Aorta (tissue), 5 donors: ENCODE measurements at places on chromosomes 1 and 21. TPM values are rescaled to one million over a fixed set of nuclear protein-coding genes. Genes with fewer than 3 reads are reported as not detected.

DNA sequence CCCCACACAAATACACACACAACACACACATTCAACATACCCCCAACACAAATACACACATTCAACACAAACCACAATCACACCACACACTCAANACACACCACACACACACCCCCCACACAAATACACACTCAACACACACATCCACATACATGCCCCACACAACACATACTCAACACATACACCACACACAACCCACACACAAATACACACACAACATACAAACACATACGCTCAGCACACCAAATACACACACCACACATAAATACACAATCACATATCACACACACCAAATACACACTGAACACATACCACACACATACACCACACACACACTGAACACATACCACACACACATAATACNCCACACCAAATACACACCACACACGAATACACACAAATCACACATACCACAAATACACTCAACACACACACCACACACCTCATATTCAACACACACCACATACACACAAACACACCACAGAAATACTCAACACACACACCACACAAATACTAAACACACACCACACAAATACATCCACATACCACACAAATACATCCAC lies 48.9 kb downstream of the PRDM15 start:
- no peaks in the 10 kb centered on the region for H3K27me3 ChIP-seq
- H3K4me3 ChIP-seq: no peak overlapping the region
- H3K4me1 ChIP-seq: no peaks in the 10 kb centered on the region
- no peaks in the 10 kb centered on the region for H3K36me3 ChIP-seq
- H3K27ac ChIP-seq: no peak overlapping the region
- no peak for DNase-seq

DNA sequence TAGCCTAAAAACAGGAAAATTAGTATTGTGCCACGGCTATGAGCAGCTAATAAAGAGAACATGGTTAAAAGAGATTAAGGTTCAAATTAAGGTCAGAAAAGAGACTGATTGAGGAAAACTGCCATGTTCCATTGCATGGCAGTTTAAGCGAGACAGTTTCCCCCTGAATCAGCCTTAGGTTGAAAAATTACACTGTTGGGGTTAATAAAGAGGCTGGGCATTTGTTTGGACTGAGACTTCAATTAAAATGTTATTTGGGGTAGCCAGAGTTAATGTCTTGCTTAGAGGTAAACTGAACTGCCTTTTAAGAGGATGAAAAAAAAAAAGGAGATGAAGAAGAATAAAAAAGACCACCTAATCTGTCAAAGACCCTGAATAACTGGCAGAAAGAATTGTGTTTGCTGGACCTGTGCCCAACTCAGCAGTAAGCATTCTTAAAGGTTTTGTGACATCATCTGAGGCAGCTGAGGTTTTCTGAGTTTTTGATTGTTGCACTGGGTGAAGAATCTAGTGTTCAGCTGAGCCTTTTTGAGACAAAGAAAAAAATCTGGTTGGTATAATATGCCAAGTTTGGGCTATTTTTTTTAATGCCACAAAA lies 17.7 kb upstream of the PROX1 start:
- H3K27ac ChIP-seq: no peak overlapping the region
- no peak overlapping the region for H3K4me3 ChIP-seq
- no peak for DNase-seq
- no peaks in the 10 kb centered on the region for H3K27me3 ChIP-seq

DNA sequence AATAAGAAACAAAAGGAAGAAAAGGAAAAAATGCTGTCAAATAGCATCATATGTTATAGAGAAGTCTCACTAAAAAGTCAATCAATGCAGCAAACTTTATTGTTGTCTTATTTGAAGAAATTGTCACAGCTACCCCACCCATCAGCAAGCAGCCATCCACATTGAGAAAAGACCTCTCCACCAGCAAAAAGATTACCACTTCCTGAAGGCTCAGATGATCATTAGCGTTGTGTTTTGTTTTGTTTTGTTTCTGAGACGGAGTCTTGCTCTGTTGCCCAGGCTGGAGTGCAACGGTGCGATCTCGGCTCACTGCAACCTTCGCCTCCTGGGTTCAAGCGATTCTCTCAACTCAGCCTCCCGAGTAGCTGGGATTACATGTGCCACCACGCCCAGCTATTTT lies 29.0 kb downstream of the ATP2B4 start:
- peaks cover 2% of the 10 kb centered on the region for H3K4me1 ChIP-seq
- DNase-seq: no peak
- no peaks in the 10 kb centered on the region for H3K27me3 ChIP-seq
- H3K4me3 ChIP-seq: no peak overlapping the region

DNA sequence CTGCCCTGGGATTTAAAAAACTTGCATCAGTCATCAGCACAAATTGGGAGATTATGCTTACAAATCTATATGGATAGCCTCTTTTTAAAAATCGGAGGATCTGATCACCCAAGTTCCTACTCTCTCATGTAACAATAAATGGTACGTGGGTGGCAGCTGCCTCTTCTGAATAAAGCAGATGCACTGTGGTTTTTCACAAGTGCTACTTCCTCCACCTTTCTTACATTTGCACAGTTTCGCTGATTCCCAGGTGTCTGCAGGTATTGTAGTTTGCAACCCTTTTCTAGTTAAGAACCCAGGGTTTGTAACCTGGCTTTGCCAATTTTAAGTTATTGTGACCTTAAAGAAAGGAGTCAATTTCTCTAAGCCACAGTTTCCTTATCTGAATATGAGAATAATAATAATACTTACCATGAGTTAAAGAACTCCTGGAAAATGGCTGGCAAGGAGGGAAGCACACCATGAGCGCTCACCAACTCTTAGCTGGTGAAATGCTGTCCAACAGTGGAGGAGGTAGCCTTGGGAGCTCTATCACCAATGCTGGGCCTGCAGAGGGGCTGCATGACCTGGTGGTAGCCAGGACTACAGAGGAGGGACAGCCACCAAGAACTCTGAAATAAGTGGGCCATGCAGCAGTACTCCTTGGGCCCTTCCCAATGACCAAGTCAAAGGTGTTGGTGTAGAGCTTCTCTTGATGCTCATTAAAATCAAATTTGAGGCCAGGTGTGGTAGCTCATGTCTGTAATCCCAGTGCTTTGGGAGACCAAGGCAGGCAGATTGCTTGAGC lies 30.2 kb upstream of the KCNA2 start:
- no peak overlapping the region for H3K27ac ChIP-seq
- DNase-seq: no peak
- no peaks in the 10 kb centered on the region for H3K36me3 ChIP-seq
- no peaks in the 10 kb centered on the region for H3K4me1 ChIP-seq
- no peaks in the 10 kb centered on the region for H3K27me3 ChIP-seq

DNA sequence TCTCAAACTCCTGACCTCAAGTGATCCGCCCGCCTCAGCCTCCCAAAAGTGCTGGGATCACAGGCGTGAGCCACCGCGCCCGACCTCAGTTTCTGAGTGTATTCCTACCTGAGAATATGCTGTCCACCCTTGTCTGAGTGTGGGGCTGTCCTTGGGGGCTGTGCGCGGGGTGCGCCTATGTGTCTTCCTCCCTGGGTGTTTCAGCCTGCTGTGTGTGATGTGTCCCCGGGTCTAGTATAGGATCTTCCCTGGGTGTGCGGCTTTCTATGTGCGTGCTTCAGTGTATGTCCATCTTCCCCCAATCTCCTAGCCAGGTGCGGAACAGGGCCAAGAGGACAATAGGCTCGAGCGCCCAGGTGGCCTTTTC lies 8.3 kb upstream of the ID3 start:
- H3K27ac ChIP-seq: no peak overlapping the region
- H3K4me1 ChIP-seq: no peaks in the 10 kb centered on the region
- H3K4me3 ChIP-seq: peak overlapping the region; percentile 68
- no peak for DNase-seq
- no peaks in the 10 kb centered on the region for H3K27me3 ChIP-seq
- no peaks in the 10 kb centered on the region for H3K36me3 ChIP-seq

GRCh38 chr1:32353431-32353830 lies 8.9 kb downstream of the FAM229A start:
- DNase-seq: no peak

DNA sequence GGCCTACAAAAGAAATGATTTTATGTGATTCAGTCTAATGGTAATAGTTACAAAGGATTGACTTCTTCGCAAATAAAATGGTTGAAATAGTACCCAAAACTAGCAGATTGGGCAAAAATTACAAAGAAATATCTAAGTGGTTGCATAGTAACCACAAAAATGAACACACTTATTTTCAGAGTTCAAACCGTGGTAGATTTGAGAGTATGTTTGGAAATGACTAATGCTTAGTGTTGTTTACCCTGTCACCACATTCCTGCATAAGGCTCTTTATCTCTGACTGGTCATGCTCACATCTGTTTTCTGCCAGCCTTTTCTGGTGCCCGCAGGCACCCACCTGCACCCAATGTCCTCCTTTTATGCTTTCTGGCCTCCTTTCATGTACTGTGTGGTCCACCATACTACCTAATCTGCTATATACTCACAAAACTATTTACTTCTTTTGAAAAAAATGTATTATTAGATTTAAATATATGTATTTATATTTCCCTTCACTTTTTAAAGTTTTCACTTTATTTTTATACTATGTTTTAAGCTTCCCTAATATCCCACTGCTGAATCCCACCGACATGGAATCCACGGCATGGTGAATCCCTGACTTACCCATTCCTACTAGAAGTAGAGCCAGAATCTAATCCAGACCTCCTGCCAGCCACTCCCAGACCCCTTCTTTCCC lies 30.3 kb downstream of the PTPRC start:
- H3K36me3 ChIP-seq: no peaks in the 10 kb centered on the region
- no peaks in the 10 kb centered on the region for H3K4me1 ChIP-seq
- no peak overlapping the region for H3K27ac ChIP-seq
- H3K4me3 ChIP-seq: no peak overlapping the region
- no peaks in the 10 kb centered on the region for H3K27me3 ChIP-seq
- no peak for DNase-seq

DNA sequence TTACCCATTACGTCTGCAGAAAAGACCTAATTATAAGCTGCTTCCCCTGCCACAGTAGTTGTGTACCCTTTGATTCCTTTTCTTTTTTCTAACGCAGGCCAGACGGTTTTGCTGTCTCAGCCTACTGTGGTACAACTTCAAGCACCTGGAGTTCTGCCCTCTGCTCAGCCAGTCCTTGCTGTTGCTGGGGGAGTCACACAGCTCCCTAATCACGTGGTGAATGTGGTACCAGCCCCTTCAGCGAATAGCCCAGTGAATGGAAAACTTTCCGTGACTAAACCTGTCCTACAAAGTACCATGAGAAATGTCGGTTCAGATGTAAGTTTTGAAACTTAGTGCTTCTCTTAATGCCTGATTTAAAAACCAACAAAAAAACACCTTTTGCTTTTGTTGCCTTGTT lies 35.8 kb downstream of the ATF6 start:
- no peaks in the 10 kb centered on the region for H3K4me1 ChIP-seq
- no peak overlapping the region for H3K27ac ChIP-seq
- no peak overlapping the region for H3K4me3 ChIP-seq

DNA sequence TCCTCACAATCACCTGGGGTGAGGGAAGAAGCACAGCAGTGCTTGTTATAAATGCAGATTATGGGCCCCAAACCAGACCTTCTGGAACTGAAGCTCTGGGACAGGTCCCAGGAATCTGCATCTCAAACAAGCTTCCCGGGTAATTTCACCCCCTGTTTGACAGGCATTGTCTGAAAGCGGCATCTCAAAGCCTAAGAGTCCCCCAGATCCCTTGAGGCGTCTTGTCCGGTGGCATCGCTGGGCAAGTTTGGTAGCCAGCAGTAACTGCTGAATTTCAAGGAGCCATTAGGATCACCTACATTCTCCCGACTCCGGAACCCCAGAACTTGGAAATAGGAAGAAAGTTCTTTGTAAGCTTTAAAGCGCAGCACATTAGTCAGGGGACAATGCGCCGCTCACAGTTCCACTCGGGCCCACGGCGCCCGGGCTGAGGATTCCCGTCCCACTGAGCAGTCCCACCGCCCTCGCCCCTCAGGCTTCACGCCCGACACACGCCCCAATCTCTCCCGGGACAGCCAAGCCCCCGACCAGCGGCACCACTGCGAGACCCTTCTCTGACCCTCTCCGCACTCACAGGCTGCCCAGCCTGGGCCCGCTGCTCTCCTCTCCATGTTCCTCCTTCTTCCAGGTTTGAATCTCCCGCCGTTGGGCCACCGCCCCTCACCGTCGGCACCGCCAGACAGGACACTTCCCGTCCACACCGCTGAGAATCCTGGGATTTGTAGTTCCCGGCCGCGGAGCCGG lies at the start of gene IQGAP3:
Gene IQGAP3, minus strand, starts transcription at position 647 of the 744 bp plus-strand sequence. Its CDS starts 36 bp downstream, at position 611.
- no peaks in the 10 kb centered on the region for H3K36me3 ChIP-seq
- no peaks in the 10 kb centered on the region for H3K27me3 ChIP-seq
- H3K27ac ChIP-seq: no peak within 1 kb of the TSS

DNA sequence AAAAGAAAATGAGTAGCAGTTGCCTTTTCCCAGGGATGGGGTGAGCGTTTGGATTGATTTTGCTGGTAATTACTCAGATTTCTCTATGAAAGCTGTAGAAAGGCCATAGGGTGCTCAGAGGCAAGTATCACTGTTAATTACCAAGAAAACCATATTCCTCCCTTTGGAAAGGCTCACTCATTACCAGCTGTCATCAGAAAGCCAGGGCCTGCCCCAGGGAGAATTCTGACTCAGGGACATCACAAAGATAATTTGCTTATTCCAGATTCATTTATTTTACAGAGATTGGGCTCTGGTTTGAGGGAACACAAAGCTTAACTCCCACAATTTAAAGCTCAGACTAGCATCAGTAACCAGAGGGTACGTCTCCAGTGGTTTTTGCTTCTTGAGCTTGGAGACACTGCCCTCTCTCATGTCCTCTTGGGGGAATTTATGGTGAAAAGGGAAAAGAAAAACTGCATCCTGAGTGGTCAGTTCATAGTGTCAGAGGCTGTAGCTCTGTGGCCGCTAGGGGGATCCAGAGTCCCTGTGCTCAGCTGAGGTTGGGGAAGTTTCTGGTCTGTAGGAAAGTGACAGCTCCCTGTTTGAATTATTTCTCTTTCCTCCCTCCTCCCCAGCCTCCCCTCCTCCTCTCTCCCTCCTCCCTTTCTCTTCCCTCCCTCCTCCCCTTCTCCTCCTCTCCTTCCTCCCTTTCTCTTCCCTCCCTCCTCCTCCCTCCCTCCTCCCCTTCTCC lies 204.3 kb downstream of the KCNJ6 start:
- no peaks in the 10 kb centered on the region for H3K36me3 ChIP-seq
- no peaks in the 10 kb centered on the region for H3K27me3 ChIP-seq
- no peak overlapping the region for H3K27ac ChIP-seq

GRCh38 chr1:235145639-235146038 lies 15.4 kb downstream of the RBM34 start:
- no peaks in the 10 kb centered on the region for H3K4me1 ChIP-seq
- H3K27ac ChIP-seq: no peak overlapping the region

GRCh38 chr1:228862542-228863505 lies 127.5 kb downstream of the RHOU start:
- DNase-seq: no peak
- no peaks in the 10 kb centered on the region for H3K4me1 ChIP-seq
- H3K4me3 ChIP-seq: no peak overlapping the region
- H3K27me3 ChIP-seq: no peaks in the 10 kb centered on the region

Gene GJA9
- not detected for total RNA-seq
